Activated T-helper 1 cell treated with anti-CD3 and anti-CD28 coated beads, Interleukin-2, amount 50 U/mL, for 16 hours (primary cell): ENCODE measurements at places on chromosomes 4 and X.

DNA sequence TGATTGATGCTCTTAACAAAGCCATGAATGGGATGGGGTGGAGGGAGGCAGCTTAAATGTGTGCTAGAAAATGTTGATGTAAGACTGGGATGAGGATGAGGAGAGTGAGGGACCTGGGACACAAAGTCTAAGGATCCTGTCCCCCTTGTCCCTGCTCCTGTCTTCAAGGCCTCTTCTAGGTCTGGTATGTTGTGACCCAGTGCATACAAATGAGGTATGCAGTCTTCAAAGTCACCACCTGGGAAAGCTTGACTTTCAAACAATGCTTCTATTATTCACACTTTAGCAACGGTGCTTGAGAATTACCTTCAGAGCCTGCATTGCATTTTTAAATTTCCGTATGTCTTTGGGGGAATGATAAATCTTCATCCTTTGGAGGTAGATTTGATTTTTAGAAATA is 88.4 kb upstream of the SLC34A2 start:
- no peak for DNase-seq

DNA sequence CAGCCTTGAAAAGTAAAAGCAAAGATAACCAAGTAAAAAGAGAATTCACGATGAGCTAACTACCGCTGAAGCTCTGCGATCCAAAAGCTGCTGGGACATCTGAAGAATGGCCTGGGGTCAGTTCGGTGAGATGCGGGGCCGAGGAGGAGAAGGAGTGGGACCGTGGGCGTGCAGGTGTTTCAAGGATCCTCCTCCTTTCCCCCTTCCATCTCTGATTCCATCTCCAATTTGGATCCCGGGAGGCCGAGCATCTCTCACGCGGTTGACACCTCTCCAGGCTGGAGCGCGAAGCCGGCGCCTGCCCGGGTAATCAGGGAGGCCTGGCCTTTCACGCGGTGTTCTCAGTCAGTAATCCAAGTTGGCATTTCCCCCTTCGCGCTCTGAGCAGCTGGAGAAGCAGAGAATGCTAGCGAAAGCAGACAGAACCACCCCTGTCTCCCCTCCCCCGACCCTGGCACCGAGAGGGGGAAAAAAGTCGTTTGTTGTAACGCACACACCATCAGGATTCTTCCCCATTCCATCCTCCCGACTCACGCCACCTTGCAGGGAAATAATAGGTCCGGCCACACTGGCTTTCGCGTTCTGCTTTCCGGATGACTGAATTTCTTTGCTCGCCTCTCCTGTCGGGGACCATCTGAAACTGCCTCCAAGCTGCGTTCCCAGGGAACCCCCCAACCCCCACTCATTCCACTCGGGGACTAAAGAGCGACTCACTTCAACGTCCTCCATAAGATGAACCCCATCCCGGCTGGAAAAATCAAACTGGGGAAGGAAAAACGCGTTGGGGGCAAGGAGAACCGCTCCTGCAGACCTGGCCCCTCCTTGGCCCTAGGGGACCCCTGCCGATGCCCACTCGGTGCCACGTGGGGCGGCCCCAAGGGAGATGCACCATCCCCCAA is 6.5 kb downstream of the NEUROG2 start:
- no peak for DNase-seq

- no peak for DNase-seq
These were observed 87.4 kb downstream of the PLAC1 start for GRCh38 chrX:134570899-134571298.

DNA sequence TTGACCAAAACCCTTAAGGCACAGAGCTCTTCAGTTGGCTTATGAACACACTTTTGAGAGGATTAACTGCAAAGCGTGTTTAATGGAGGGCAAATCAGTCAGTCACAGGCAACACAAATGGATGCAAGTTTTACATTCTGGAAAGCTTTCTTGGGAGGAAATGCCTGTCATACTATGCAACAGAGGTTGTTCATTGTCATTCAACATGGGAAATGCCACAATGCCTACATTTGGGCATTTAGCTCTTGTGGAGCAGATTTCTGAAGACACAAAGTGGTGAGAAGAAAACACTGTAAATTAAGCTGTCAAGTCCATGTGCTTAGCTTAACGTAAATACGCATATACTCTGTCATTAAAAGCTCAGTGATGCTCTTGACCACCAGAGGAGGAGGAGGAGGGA is 41.1 kb downstream of the CBLL2 start:
- DNase-seq = no peak

DNA sequence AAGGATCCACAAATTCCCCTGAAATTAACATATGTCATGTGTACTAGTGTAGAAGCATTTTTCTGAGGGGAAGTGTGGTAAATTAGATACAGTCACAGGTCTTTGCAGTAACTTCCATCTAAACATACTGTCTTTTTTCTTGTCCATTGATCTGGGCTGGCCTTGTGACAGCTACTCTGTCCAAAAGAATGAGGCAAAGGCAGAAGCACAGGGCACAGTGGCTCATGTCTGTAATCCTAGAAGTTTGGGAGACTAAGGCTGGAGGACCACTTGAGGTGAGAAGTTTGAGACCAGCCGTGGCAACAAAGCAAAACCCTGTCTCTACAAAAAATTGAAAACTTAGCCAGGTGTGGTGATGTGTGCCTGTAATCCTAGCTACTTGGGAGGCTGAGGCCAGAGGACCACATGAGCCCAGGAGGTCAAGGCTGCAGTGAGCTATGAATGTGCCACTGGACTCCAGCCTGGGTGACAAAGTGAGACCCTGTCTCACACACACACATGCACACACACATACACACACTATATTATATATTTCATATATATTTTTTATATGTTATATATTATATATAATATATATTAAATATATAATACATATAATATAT is 47.6 kb downstream of the HAND2 start:
- DNase-seq = no peak

DNA sequence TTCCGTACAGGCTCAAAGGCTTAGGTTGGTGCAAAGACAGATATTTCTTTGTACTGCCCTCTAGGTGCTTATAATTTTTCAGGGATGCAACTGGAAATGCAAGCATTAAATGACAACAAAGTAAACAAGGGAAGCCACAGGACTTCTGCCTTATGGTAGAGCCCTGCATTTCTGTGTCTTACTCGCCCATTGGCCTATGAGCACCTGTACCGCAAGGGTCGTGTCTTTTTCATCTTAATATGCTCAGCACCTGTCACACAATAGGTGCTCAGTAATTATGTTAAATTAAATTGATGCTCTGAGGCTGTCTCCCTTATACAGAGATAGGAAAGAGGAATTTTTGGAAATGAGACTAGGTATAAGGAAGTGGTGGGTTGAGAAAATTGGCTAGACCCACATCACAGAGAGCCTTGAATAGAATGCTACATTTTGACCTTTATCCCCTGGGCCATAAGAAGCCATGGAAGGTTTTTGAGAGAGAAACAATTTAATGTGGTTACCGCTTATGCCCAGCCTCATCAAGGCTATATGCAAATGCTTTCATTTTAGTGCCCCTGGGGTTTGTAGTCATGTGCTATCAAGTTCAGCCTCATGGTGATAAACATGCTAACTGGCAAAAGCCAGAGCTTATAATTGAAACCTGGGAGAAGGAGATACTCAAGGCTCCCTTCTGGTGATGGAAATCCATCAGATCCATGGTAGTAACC is 16.3 kb downstream of the VSIG4 start:
- no peak for DNase-seq

GRCh38 chr4:118783887-118784286 is 52.0 kb downstream of the SEC24D start:
- DNase-seq = no peak

DNA sequence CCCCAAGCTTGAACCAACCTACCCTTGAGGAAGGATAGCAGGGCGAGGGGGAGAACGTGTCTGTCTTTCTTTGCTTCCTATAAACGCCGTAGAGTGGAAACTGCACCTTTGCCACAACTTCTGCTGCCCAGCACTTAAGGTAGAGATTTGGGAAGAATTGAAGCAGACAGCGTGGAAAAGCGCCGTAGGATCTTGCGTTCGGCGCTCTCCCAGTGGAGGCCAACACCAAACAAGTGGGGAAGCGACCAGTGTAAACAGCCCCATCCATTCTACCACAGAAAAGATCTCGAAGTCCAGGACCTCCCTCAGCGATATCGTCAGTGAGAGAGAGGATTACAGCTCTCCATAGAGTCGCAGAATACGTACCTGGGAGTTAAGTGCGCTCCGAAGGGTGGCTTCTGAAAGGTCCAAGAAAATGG is 3.9 kb upstream of the NKX6-1 start:
- no peak for DNase-seq

DNA sequence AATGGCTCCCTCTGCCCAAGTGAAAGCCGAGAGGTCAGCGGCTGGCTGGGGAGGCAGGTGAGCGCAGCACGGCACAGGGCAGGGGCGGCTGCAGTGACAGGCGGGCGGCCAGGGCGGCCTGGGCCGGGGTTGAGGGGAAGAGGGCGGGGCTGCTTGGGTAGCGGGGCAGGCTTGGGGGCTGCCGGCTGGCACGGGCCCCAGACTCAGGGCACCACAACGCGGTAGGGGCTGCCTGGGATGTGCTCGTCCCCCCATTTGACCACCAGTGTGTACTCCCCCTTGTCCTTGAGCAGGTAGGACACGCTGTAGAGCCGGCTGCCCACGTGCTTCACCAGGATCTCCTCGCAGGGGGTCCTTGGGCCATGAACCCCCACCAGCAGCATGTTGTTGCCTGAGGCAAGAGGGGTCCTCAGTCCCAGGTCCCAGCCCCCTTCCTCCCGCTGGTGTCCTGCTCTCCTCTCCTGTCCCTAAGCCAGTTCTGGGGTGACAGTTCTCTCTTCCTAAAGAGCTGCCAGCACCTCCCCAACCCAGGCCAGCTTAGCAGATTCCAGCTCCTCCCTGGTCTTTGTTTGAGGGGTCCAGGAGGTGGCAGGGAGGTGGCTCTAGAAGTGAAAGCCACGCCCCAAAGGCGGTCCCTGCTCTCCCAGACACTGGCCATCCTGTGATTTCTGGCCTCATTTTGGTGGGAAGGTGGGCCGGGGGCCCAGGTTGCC is 25.6 kb downstream of the FLNA start:
- no peak for DNase-seq

- no peak for DNase-seq
These were observed 158.3 kb downstream of the DMD start for GRCh38 chrX:33053001-33053400.

DNA sequence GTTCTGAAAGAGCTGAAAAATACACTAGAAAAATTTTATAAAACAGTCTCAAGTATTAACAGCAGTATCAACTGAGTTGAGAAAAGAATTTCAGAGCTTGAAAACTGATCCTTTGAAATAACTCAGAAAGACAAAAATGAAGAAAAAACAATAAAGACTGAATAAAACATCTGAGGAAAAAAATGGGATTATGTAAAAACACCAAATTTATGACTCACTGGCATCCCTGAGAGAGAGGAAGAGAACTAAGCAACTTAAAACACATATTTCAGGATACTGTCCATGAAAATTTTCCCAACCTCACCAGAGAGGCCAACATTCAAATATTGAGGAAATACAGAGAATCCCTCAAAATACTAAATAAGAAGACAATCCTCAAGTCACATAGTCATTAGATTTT is 22.9 kb downstream of the PABPC4L start:
- DNase-seq = no peak

DNA sequence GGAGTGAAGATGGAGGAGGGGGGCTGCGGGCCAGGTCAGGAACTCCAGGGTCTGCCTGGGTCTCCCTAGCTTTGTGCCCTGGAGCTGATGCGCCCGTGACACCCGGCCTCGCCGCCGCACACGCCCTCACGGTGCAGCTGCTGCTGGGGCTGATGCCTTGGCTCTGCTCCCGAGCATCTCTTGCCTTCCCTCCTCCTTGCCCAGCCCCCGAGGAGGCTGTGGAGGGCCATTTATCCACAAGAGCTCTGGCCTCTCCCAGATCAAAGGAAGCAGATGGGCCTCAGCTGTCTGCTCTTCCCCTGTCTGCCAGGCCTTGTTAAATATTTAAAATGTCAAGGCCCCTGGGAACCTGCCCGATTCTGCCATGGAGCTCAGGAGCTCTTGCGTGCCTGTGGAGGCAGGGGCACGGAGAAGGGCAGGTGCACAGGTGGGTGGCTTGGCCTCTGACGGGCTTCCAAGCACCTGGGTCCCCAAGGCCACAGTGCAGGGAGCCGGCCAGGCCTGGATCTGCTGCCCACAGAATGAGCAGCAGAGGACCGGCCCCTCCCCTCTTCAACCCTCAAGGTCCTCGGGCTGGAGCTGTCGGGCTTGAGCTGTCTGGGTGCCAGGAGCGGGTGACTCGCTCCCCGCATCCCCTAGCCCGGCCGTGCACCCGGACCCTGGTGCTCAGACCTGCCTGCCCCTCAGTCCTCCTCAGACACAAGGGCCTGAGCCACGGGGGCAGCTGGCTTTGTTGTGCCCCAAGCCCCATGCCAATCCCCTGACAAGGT is 20.3 kb downstream of the ATP2B3 start:
- no peak for DNase-seq

GRCh38 chrX:100379388-100379986 is 30.6 kb downstream of the PCDH19 start:
- DNase-seq = no peak

GRCh38 chrX:140167551-140167950 is 202.2 kb upstream of the CXorf66 start:
- no peak for DNase-seq

DNA sequence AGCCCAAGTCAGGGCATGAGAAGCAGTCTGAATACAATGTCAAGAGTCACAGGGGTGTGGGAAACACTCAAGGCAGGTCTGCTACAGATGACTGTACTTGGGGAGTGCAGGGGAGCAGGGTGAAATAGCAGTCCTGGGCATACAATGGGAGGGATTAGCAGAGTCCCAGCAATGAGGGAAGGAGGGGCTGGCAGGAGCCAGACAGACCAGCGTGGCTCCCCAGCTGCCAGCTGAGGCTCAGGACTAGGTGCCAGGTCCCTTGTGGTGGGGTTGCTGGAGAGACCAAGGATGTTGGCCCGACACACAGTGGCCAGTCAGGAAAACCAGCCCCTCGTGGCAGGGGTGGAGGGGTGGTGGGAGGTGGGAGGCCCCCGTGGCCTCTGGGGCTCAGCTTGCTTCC is 86.6 kb downstream of the RTL5 start:
- no peak for DNase-seq

- DNase-seq = no peak
These were observed 39.1 kb upstream of the ANXA3 start for GRCh38 chr4:78512357-78512920.

- no peak for DNase-seq
These were observed 85.9 kb downstream of the MAOA start for GRCh38 chrX:43741843-43742573.

GRCh38 chr4:129278868-129279267 is 182.9 kb downstream of the C4orf33 start:
- no peak for DNase-seq

DNA sequence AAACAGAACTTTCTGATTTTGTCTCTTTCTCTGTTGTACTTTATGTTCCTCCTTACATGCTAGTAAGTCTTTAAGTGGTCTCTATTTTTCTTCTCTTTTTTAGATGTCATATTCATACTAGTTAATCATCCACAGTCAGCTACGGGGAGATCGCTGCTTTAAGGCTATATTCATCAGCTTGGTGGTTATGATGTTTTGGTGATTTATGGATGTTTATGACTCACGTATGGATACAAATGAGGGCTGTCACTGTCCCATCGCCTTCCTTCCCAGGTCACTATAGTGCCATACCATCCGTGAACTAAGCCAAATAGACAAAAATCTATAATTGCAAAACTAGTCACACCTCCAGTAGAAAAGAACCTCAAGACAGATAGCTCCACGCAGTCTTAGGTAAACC is 296.8 kb upstream of the AADAT start:
- no peak for DNase-seq

- no peak for DNase-seq
These were observed 770.3 kb downstream of the NLGN4X start for GRCh38 chrX:5458300-5458842.

- DNase-seq = no peak
These were observed 80.0 kb downstream of the FAT1 start for GRCh38 chr4:186643501-186644310.

GRCh38 chr4:173185847-173186510 is 17.4 kb downstream of the GALNT7 start:
- no peak for DNase-seq

GRCh38 chrX:150044556-150044955 is 106.3 kb upstream of the EOLA2 start:
- no peak for DNase-seq
